ENCODE measurements at places on chromosomes 3 and 15.
A peak's percentile ranks its signal among the peaks of the same experiment; 100 is the strongest.

- no peaks in the 10 kb centered on the region for H3K4me1 ChIP-seq
- peak overlapping the region; percentile 16 for H3K4me3 ChIP-seq
- H3K36me3 ChIP-seq, result no peaks in the 10 kb centered on the region
- peaks cover 33% of the 10 kb centered on the region for H3K27me3 ChIP-seq
Observed at GRCh38 chr15:25859838-25860645, 3.1 kb downstream of the ATP10A start.

DNA sequence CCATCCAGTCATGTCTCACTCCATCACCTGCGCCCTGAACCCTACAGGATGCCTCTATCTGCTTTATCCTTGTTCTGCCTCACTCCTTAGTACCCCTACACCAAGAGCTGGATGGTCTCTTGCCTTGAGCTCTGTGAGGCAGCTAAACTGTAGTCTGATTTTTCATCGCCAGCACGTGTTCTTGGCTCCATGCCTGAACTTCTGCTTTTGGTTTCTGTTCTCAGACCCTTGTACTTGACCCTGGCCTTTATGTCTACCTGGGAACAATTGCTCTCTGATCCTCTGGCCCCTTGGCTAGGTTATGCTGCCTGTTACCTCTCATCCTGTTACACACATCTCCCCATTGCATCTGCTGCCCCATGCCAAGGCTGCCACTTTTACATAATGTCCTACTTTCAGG is 318.0 kb upstream of the LMCD1 start:
- no peaks in the 10 kb centered on the region for H3K4me1 ChIP-seq
- no peaks in the 10 kb centered on the region for H3K36me3 ChIP-seq
- no peaks in the 10 kb centered on the region for H3K27me3 ChIP-seq
- H3K4me3 ChIP-seq, result no peak overlapping the region

DNA sequence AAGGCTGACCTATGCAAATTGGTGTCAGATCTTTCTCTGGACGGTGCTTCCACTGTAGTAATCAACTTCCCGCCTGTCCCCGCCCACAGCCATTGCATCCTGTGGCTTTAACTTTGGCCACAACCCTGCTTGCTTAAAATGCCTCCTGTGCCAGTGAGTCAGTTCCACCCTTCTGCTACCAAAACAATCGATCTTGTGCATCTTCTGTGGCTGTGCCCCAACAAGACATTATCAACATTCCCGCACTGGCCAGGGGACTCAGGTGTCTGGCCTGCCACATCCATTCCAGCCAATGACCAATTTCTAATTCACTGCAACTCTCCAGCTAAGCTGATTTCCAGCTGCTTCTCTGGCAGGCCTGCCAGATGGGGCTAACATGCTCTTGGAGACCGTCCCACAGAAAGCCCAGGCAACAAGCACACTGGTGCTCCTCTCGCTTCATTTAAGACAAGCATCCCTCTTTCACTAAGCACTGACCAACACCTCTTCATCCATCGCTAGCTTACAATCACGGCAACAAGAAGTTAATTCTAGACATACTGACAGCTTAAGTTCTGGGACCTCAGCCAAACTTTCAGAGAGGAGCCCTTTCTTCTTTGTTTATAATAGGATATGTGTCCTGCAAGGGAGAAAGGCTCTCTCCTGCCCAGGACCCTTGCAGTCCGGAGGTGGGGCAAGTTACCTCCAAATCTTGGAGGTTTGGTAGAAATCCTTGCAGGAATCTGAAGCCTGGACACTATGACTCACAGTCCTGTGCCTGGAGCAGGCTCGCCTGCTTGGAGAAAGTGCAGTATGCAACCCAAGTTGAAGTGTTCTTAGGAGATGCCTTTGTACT is 6.7 kb downstream of the CA12 start:
- DNase-seq, result no peak
- H3K4me1 ChIP-seq, result peaks cover 23% of the 10 kb centered on the region
- no peak overlapping the region for H3K4me3 ChIP-seq
- H3K36me3 ChIP-seq, result no peaks in the 10 kb centered on the region

DNA sequence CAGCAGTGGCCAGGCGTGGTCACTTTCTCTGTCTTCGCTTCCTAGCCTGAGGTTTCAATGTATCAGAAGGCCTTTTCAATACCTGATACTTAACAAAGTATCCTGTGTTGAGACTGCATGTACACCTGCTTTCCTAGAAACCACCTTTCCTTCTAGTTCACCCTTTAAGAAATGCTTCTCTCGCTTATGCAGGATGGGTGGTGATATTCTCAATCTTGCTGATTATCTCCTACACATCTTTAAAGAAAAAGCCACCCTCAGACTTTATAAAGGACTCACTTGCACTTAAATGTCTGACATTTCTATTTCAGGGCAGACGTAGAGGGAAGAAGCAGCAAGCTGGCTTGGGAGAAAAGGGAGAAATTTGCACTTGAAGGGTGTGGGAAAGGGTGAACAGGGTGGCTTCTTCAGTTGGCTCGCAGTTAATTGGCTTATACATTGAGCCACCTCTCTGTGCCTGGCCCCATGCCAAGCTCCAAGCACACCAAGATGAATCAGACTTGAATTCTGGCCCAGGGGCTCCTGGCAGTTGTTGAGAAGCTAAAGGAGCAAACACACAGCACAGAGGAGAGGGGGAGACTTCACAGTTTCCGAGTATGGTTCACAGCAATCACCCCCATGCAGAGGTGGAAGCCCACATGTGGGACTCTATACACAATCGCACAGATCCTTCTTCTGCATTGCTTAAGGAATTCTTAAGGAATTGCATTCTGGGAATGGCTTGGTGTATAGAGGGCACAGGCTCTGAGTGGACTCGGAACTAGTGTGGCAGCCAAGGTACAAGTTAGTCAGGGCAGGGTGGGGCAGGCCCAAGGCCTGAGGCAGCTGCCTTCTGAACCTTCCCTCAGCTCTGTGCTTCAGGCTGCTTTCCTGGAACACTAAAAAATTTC is 1.3 kb downstream of the ARL6IP5 start:
- H3K4me3 ChIP-seq, result peak overlapping the region; percentile 89
- no peaks in the 10 kb centered on the region for H3K27me3 ChIP-seq
- H3K4me1 ChIP-seq, result peaks cover 11% of the 10 kb centered on the region
- DNase-seq, result peak; percentile 98

- H3K27me3 ChIP-seq, result no peaks in the 10 kb centered on the region
- H3K4me3 ChIP-seq, result no peak overlapping the region
- no peak for DNase-seq
- H3K4me1 ChIP-seq, result no peaks in the 10 kb centered on the region
Observed at GRCh38 chr3:19907523-19907922, 26.5 kb downstream of the EFHB start.

DNA sequence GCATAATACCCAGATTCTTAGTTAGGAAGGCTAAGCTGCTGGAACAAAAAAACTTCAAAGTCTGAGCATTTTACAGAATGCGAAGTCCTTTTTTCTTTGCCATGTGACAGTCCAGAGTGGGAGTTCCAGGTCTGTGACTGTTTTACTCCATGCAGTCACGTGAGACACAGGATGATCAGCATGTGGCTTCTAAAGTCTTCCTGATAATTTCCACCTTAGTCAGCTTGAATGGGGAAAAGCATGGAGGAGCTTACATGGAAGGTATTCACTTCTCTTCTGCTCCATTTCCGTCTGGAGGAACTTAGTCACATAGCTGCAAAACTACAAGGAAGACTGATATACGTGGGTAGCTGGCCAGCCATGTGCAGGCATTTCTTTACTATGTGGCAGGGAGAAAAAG is 1.7 kb downstream of the SNTN start:
- no peaks in the 10 kb centered on the region for H3K27me3 ChIP-seq
- no peak overlapping the region for H3K4me3 ChIP-seq
- peak; percentile 76 for DNase-seq
- H3K27ac ChIP-seq, result no peak overlapping the region
- H3K4me1 ChIP-seq, result no peaks in the 10 kb centered on the region
- H3K36me3 ChIP-seq, result no peaks in the 10 kb centered on the region

DNA sequence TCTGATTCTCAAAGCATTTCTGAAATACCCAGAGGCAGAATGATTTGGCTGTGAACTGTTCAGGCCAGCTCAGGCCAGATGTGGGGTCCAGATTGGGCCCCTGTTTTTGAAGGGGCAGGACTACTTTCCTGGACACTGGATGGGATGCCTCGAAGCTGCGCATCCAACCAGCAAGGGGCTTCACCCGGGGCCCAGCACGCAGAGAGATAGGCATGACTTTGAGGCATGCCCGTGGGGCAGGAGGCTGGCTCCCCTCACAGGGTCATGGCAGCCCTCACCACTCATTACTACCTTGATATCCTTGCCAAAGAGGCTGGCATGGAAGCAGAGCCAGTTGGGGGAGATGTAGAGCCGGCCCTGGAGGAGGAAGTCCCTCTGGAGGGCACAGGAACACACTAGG is 30.1 kb downstream of the GRAMD2A start:
- H3K4me1 ChIP-seq, result peaks cover 41% of the 10 kb centered on the region
- H3K27ac ChIP-seq, result peak overlapping the region; percentile 99
- no peak for DNase-seq

DNA sequence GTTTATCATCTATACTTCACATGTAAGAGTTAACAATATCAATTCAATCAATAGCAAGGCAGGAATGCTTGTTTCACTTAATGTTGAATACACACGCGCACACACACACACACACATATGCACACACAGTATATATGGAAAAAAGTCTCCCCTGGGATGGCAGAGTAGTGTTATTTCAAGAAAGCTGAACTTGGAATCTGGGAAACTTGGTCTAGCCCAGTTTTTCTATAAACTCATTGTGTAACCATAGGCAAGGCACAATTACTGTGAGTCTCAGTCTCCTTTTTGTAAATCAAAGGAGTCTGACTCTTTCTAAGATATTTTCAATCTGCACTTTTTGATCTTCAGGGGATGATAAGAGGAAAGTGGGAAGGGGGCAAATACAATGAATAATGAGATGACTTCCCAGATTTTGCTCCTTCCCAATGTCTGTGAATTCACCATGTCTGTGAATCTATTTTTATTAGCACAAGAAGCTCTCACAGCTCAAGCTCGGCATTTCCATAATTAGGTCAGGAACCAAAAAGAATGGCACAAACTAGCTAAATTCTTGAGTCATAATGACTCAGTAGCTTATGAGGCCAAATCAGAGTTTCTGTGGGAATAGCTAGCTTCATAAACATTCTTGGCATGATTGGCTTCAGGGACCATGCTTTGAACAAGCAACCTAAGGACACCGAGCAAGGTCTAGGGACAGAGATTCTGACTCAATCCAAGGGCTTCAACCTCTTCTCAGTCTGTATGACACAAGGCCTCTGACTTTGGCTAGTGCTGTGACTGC is 227.4 kb upstream of the DCBLD2 start:
- H3K27me3 ChIP-seq, result no peaks in the 10 kb centered on the region
- DNase-seq, result peak; percentile 46
- H3K36me3 ChIP-seq, result no peaks in the 10 kb centered on the region

GRCh38 chr15:46961795-46962194 is 755.5 kb upstream of the SEMA6D start:
- H3K27me3 ChIP-seq, result no peaks in the 10 kb centered on the region
- peak overlapping the region; percentile 58 for H3K27ac ChIP-seq
- DNase-seq, result no peak

DNA sequence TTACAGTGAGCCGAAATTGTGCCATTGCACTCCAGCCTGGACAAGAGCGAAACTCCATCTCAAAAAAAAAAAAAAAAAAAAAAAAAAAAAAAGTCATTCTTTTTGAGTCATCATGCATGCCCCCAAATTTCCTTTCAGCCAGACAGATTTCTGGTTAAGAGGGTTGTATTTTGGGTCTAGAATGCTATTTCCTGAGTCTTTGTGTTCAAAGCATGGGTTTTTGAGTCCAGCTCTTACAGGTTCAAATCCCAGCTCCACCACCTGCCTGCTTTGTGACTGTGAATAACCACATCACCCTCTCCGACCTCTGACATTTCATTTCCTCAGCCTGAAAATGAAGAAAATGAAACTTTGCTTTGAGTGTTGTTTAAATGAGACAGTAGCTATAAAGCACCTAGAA is 9.3 kb upstream of the C15orf61 start:
- H3K27ac ChIP-seq, result no peak overlapping the region
- no peaks in the 10 kb centered on the region for H3K27me3 ChIP-seq
- no peak overlapping the region for H3K4me3 ChIP-seq

- no peak overlapping the region for H3K27ac ChIP-seq
- no peak for DNase-seq
- H3K4me3 ChIP-seq, result no peak overlapping the region
Observed at GRCh38 chr15:96972201-96972600, 641.7 kb downstream of the NR2F2 start.

DNA sequence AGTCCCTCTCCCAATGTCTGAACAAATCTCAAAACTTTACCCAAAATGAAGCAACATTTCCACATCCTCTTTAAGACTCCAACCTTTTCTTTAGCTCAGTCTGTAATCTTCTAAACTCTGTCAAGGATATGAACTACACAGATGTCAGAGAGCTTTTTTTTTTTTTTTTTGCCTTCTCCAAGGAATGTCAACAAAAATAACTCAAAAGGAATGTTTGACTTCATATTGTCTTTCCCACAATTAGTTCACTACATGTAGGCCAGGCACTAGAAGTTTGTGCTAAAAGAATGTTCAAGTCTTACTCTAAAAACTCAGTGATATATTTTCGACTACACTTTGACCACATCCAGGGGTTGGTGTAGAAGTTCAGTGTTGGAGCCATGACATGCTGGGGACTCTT is 37.1 kb downstream of the ADAMTS9 start:
- DNase-seq, result peak; percentile 8
- H3K4me3 ChIP-seq, result no peak overlapping the region
- H3K27me3 ChIP-seq, result no peaks in the 10 kb centered on the region
- no peak overlapping the region for H3K27ac ChIP-seq
- H3K36me3 ChIP-seq, result peaks cover 4% of the 10 kb centered on the region

DNA sequence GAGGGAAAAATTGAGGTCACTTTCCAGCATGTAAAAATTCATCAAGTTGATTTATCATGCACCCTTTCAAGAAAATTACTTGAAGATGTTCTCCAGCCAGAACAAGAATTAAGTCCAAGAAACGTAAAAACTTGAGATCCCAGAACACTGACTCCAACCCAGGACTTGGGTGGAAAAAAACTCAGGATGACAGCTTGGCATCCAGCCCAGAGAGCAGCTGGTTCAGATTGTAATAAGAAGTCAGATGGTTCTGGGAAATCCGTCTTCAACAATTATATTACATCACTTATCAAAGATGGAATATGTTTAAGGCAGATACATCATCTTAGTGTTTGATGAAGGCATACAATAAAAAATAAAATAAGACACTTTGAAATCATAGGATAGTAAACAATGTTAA is 23.0 kb upstream of the DNAJC13 start:
- DNase-seq, result no peak

DNA sequence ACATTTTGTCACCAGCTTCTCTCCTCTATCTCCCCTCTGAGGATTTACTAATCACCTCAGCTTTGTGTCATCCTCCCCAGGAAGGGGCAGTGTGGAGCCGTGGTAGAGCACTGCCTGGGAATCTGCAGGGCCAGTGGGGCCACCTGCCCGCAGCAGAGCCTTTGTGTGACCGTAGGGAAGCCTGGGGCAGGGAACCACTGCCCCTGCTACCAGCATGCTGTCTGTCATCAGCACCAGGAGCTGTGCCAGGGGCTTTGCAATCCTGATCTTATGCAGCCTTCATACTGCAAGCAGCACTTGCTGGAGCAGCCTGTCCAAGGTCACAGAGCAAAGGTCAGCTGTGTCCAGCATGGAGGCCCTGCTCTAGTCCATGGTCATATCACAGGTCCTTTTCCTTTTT is 170.2 kb upstream of the IL12A start:
- no peaks in the 10 kb centered on the region for H3K27me3 ChIP-seq
- peaks cover 27% of the 10 kb centered on the region for H3K4me1 ChIP-seq
- H3K4me3 ChIP-seq, result no peak overlapping the region
- no peak overlapping the region for H3K27ac ChIP-seq
- no peaks in the 10 kb centered on the region for H3K36me3 ChIP-seq

GRCh38 chr3:186251948-186252619 is 110.0 kb downstream of the DGKG start:
- no peaks in the 10 kb centered on the region for H3K4me1 ChIP-seq
- no peaks in the 10 kb centered on the region for H3K27me3 ChIP-seq
- no peak overlapping the region for H3K4me3 ChIP-seq
- no peak for DNase-seq

Data from trophoblast cell (in vitro differentiated cells and primary cell).